Central memory CD4-positive, alpha-beta T cell (primary cell): ENCODE measurements at places on chromosomes 11 and 22.
A peak's percentile ranks its signal among the peaks of the same experiment; 100 is the strongest.

- no peak for DNase-seq
Measured at GRCh38 chr22:43479962-43480361, 68.1 kb downstream of the MPPED1 start.

GRCh38 chr11:46336563-46337180 lies 10.6 kb upstream of the DGKZ start:
- no peak for DNase-seq

- DNase-seq: peak; percentile 28
Measured at GRCh38 chr22:41217553-41218157, 12.5 kb downstream of the L3MBTL2 start.

GRCh38 chr22:24184057-24184798 lies 2.9 kb downstream of the SUSD2 start:
- no peak for DNase-seq

GRCh38 chr11:83355391-83355790 lies 69.2 kb upstream of the CCDC90B start:
- no peak for DNase-seq

DNA sequence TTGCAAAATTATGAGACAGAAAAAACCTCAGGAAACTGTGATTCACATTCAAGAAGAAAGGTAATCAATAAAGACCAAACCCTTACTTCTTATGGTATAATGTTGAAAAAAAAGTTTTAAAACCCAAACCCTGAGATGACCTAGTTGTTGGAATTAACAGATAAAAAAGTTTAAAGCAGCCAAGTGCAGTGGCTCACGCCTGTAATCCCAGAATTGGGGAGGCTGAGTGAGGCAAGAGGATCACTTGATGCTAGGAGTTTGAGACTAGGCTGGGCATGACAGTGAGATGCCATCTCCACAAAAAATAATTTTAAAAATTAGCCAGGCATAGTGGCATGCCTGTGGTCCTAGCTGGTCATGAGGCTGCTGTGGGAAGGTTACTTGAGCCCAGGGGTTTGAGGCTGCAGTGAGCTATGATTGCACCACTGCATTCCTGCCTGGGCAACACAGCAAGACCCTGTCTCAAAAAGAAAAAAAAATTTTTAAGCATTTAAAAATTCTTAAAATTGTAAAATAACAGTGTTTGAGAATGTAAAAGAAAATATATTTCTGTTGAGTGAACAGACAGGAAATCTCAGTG lies 85.1 kb downstream of the EFCAB6 start:
- no peak for DNase-seq

DNA sequence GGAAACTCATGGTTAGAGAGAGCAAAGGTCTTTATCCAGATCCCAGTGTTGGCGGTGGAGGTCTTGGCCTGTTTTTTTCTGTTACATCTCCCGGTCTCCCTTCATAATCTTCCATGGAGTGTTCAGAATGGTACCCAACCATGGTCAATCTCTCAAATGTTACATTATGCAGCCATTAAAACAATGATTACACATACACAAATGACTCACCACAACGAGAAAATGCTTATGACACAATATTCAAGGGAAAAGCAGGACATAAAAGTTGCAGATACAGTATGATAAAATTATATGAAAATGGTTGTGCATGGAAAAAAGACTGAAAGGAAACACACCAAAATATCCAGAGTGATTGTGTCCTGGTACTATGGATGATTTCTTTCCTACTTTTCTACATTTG lies 17.8 kb upstream of the CSNK1E start:
- DNase-seq: no peak

DNA sequence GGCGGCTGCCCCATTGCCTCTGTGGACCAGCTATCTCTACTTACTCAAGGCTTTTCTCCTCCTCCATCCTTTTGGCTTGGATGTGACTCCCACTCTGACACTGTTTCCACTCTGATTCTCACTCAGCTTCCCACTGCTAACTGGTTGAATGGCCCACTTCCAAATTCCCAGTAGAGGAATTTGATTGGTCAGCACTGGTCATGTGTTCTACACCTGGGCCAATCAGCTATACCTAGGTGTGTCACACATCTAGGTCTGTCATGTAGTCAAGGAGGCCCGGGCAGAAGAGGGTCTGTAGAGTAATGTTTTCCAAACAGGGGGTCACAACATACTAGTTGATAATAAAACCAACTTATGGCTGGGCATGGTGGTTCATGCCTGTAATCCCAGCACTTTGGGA lies 53.3 kb downstream of the TPBGL start:
- no peak for DNase-seq

- no peak for DNase-seq
Measured at GRCh38 chr11:104704888-104705287, 193.4 kb downstream of the CASP12 start.

GRCh38 chr11:65606876-65607613 lies 7.0 kb downstream of the MAP3K11 start:
- no peak for DNase-seq

DNA sequence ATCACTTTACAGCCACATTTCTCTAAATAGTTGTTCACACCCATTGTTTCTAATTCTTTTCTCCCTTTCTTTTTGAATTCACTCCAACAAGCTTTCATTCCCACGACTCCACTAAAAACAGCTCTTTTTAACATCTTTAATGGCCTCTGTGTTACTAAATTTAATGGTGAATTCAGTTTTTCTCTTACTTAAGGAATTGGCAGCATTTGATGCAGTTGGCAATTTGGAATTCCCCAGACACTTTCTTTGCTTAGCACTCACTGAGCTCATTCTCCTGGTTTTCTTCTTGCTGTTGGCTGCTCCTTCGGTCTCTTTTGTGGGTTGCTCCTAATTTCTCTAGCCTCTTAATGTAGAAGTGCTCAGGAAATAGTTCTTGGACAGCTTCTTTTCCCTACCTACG lies 40.5 kb upstream of the OR9Q1 start:
- DNase-seq: no peak

- no peak for DNase-seq
Measured at GRCh38 chr22:28466399-28466798, 213.2 kb downstream of the TTC28 start.

DNA sequence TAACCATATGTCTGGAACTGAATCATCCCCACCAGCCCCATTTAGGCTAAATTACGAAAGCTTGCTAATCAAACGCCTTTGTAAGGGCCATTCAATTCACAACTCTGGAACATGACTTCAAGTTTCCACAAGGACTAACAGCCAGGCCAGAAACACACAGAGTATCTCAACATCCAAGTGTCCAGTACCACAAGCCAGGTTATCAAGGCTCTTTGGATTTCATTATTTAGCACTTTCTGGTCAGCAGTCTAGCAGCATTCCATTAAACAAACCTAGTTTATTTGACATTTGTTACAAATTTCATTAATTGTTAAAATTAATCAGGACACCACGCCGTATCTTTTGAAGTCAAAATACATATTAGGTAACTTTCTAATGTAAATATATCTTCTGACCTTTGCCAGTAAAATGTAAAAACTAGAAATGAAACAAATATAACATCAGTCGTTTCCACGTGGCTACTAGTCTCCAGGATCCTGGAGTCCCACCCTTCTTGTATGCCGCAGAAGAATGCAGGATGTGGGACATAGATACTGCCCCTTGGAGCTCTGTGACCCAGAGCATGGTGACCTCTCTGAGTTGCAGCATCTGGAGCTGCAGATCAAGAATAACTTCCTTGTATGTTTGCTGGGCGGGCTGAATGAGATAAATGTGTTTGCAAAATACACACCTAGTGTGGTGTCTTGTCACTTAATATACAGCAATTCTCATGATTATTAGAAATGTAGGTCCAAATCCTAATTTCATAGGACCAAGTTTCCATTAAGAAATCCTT lies 64.7 kb downstream of the MPPED2 start:
- DNase-seq: no peak

DNA sequence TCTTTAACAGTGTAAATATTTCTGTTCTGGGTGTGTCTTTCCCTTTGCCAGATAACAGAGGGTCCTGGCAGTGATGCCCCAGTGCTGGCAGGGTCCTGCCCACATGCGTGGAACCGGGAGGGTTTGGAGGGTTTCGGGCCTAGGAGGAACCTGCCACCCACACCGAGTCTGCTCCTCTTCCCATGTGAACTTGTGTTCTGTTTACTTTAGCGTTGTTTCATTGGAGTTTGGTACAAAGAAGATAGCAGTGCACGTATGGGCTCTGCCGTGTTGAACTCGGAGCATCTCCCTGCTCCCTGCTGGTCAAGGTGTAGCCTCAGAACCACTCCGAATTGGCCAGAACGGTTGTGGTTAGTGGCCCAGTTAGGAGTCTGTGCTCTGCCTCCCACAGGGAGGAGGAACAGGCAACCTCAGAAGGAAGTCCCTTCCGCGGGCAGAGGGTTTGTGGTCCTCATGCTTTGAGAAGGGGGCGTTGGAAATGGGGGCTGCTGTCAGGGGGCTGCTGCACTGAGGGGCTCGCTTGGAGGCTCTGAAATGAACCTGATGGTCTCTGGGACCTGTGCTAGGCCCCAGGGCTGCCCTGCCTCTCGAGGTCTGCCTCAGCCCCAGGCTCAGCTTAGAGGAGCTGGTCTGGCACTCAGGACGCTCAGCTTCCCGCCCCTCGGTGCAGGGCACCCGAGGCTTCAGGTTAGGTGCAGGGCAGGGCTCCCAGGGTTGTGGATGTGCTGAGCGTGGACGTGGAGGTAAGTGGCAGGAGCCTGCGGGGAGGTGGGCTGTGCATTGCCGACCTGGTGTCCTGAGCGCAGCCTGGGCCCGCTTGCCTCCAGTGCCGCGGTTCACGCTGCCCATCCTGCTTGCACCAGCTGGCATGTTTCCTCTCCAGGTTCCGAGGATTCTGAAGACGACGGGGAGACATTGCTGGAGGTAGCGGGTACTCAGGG lies 10.4 kb downstream of the PHRF1 start:
- DNase-seq: no peak

DNA sequence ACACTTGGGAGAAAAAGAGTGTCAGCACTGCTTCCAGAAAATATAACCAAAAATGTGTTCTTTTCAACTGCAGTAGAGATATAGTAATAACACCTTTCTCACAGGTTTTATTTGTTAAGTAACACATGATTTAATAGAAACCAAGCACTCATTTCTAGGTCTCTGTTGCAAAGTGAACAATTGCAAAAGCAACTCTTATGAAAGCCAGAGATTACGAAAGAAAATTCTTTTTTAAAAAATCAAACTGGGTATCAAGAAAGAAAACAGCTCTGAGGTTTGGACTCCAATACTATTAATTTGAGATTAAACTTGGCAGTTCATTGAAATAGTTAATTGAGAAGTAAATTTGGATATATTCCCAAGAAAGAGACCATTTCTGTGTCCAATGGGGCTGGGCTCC lies 9.8 kb upstream of the XKR3 start:
- no peak for DNase-seq

DNA sequence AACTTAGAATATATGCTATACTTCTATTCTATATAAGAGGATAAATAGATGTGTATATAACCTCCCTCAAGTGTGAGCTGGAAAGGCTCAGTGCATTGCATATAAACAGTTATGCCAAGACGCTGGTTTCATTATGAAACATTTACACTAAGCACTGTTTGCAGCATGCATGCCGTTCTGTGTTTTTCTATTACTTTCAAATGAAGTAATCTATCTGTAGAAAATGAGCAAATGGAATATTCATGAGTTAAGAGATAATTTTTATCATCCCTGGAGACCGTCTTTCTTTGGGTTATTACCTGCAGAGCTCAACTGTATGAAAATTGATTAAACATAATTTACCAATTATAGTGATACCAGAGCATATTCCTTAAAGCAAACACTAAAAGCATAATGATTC lies 925.7 kb upstream of the CCDC90B start:
- no peak for DNase-seq

DNA sequence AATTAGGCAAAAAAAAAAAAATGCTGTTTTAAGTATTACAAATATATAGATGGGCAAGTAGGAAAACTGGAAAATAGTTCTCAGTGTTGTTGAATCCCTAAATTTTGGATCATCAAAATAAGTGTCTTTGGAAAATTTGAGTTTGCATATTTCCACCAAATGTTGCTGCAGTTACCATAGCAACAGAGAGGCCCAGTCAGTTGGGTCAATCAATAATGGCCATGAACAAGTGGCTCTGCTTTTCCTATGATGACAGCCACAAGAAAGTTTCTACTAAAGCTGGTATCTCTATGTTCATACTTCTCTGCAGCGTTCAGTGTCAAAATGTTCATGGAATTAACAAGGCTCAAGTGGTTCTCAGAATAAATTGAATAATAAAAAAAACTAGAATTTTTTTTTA lies 79.1 kb downstream of the SERGEF start:
- DNase-seq: no peak
